ENCODE measurements at places on chromosomes 1 and 21.

GRCh38 chr1:165843304-165843703, 15.9 kb downstream of the UCK2 start:
- no peak for DNase-seq

GRCh38 chr21:41195311-41195710, 27.4 kb downstream of the BACE2 start:
- DNase-seq: no peak

DNA sequence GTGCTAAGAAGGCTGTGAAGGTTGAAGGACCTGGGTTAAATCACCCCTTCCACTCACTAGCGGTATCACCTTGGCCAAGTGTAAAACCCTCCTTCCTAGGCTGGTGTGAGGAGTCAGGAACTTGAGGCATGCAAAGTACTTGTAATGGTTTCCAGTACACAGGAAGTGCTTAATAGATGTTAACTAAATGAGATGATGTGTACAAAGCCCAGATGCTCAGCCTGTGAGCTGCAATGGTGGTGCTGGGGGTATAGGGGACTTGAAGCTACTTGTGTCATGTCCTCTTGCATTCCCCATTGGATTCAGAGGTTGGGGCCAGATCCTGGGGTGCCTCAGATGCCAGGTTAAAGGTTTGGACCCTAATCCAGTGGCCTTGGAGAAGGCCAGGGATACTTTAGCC, 75.5 kb downstream of the EPHB2 start:
- DNase-seq: no peak

GRCh38 chr1:167790117-167790516, 68.3 kb downstream of the MPZL1 start:
- DNase-seq: no peak

DNA sequence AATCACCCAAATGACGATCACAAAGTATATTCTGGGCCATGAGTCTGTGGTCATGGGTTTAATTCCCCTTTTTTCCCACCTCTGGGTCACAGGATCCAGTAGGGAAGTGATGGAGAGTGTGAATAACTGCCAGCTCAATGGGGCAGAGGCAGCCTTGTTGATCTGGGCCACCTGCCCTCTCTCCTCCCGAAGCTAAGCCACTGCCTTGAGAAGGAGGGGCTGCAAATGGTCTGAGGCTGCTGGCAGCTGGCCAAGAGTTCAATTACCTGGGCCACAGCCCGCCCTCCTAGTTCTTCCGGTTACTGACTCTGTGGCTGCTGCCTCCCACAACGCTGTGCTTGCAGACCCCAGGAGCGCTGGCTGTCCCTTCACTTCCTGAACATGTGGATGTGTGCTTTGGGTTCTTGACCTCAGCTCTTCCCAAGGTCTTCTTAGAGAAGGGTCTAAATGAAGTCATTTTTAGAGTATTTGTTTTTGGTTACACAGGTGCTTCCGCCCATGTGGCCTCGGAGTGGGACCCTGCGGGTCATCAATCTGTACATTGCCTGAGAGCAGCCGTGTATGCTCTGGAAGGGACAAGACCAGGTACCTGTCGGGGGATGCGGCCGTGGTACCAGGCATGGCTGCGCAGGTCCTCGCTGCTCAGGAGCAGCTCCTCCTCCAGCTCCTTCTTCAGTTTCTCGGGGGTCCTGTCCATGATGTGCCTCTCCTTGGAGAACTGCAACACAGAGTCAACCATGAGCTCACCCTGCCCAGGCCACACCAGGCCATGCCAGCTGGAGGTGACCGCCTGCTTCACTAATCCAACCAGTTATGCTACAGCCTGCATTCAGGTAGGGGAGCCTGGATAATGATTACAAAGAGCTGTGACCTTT, 89.7 kb downstream of the BCAR3 start:
- no peak for DNase-seq

DNA sequence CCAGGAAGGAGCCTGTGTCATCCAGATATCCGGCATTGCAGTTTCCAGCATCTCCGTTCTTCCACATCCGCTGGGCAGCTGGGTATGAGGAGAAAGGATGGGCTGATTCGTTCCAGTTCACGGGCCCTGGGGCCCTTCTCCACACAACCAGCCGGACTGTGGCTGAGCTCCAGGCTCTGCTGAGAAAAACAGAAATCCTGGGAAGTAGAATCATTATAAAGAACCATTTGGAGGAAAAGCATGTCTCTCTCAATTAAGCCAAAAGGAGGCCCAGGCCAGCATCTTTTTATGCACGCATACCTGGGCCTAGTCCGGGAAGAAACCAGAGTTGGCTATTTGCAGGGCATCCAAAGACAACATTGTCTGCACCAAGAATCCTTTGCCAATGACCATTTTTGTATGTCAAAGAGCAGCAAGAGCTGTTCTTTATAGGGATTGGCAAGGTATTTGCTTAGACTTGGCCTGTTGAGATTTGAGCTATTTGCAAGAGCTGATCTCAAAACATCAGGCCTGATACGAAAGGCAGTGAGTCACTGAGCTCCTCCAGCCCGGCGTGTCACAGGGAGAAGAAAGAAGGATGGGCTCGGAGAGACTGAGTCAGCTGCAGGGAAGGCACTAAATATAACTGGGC, 84.9 kb upstream of the ARHGEF16 start:
- DNase-seq: peak; percentile 45

GRCh38 chr1:150176593-150176992, 26.9 kb downstream of the PLEKHO1 start:
- DNase-seq: no peak

GRCh38 chr1:92310185-92310597, 11.3 kb downstream of the RPAP2 start:
- no peak for DNase-seq

GRCh38 chr1:241749945-241750695, 97.9 kb upstream of the EXO1 start:
- no peak for DNase-seq

All from left ventricle myocardium inferior (tissue), 1 donor.